ENCODE measurements at places on chromosomes 7 and 10.

- DNase-seq: no peak
These were observed 40.5 kb downstream of the PRSS2 start for GRCh38 chr7:142811154-142811737.

DNA sequence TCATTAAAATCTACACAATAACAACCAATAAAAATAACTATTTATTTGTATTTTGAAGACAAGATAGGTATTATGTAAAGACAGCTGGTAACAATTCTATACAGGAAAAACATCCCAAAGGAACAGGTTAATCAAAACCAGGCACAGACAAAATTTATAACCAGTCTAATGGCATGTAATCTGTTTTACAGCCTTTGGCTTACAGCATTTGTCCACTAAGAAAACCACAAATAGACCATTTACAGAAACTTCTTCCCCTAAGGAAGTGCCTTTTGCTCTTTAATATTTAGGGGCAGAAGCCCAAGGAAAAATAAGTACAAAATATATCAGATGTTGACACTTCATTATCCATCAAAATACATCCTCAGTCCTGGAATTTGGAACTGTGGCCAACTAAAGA, 65.0 kb downstream of the SVIL start:
- no peak for DNase-seq

- DNase-seq: no peak
These were observed 250.9 kb downstream of the TWIST1 start for GRCh38 chr7:18866359-18867036.

- DNase-seq: no peak
These were observed 85.2 kb downstream of the RTKN2 start for GRCh38 chr10:62183442-62183841.

DNA sequence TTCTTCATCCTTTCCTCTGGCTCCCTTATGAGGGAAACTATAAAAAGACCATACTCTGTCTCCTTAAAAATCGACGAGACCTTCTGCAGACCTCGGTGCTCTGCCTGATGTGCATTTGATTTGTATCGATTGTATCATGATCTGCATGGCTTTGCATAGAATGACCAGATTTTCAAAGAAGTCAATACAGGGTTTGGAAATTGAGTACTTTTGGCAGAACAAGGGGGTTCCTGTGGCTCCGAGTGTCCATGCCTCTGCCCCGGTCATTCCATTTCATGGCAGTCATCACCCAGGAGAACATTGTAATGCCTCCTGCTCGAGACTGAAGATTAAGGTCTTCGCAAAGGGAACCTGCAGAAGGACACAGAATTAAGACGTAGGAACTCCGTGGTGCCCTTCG, 685 bp downstream of the CASP2 start:
- DNase-seq: no peak

GRCh38 chr10:120818301-120818700, 32.9 kb upstream of the WDR11 start:
- DNase-seq: no peak

DNA sequence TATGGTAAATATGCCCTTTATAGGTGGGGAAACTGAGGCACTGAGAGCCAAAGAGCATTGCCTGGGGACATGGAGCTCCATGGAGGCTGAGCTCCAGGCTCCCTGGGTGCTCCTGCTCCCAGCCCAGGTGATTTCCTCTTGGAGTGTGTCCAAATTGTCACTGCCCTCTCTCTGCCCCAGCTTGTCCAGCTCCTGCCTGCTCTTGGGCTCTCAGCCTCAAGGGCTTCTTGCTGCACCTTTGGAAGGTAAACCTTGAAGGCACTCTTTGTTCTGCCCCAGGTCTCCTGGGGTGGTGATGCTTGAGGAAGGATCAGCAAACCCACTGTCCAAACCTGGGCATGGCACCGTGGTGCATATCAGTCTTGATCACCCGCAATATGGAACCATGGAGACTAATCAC, 166.1 kb downstream of the RPS24 start:
- DNase-seq: no peak

GRCh38 chr10:133159950-133160825, at the start of gene KNDC1:
Gene KNDC1 (plus strand): TSS chr10:133160219. CDS start chr10:133160468, 249 bp downstream.
- DNase-seq: no peak

GRCh38 chr10:94439275-94439861, 37.0 kb downstream of the TBC1D12 start:
- DNase-seq: no peak

DNA sequence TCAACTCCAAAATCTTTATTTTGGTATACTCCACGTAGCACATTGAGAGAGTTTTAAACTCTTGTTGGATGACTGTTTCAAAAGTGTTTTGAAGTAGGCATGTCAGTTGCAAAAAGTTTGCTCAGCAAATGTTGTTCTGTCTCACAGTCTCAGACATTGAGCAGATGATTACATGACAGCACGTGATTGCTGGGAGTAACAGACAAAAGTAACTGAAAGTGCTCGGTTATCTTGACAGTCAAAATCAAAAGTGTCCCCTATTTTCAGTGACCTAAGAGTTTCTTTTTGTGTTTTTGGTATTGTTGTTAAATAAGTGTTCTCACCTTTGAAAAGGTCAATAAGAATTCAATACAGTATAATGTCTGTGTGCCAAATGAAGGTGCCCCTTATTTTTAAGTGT, 84.3 kb downstream of the CFTR start:
- DNase-seq: no peak

GRCh38 chr10:44466236-44466635, 81.3 kb upstream of the CXCL12 start:
- no peak for DNase-seq

DNA sequence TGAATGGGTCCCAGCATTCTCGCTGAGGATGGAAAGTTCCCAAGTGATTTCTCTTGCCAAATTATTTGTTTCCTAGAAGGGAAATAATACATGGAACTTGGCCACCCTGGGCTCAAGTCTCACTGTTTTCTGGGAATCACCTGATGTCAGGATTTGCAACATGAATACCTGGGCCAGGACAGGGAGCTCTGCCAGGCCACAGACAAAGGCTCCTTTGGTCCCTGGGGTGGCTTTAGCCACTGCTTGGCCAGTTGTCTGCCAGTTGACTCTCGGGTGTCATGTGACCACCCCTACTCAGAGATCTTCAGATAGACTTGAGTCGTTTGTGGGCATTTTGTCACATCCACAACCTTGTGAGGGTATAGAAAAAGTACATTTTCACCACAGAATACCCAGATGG, 258.0 kb upstream of the HABP2 start:
- no peak for DNase-seq

DNA sequence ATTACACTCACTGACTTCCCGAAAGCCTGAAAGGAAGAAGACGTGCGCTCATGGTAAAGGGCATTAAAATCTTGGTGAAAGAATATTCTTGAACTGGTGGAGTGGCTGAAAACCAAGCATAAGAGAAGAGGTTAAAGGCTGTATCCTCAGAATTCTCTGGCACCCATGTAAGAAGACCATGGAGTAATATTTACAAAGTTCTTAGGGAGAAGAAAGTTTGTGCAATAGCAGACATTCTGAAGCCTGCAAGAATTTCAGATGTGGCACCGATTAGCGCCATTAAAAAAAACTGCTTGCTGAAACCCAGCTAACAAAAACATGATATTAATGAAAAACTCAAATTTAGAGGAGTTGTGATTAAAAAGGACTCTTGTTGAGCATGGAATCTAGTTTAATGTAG, 44.1 kb downstream of the C1GALT1 start:
- DNase-seq: no peak

DNA sequence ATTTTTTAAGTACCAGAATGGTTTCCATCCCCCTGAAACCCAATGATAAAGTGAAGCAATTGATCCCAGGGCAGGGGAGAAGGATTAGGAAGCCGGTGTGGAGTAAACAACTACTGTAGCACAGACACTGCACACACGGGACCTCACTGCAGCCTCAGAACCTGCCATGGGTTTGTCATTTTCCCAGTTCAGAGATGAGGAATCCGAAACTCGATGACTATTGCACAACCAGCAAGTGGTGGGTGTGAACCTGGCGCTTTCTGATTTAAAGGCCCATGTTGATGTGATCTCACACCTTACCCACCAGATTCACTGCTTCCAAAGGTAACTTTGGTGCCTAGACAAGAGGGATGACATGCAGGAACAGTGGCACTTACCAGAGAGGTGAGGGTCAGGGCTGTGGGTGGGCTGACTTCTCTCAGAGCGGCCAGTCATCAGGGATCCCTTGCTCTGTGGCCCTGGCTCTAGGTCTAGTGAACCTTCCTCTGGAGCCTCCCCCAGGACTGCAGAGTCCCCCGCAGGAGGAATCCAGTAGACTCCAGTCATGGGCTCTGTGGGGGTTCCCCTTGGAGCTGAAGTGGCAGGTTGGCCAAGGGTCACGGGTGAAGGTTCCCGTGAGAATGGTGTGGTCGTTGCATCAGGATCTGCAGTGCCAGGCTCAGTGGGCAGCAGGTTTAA, 62.8 kb downstream of the PKD1L1 start:
- DNase-seq: no peak

DNA sequence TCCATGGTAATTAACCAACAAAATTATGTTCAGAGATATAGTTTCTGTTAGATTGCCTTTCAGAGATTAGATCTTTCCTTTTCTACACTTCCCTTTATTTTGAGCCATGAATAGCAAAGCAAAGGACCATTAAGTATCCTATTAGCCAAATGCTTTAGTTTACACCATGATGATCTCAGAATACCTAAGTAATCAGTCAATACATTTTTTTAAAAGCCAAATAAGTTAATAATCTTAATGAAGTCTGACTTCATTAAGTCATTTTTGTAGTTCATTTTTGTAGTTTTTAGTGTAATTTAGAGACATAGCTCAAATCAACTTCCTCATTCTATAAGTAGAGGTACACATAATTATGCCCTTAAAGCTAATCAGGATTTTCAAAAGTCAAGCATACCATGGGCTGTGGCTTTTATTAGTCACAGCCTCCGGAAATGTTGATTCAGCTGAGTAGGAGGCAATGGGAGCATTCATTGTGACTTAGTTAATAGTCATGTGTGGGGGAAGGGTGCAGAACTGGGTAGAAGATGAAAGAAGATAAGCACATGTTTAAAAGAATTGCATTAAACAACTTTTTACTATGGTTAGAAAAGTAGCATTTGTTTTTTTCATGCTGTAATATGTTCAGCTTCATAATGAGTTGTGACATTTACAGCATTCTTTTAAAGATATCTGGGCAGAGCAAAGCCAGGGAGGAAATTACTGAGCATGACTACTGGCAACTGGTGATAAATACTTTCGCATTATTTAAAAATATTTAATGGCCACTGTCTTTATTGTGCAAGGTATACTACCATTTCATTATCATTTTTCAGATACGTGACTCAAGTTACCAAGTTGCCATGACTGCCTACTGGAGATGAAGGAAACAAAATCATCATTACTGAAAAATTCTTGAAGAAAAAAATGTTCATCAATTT, 57.3 kb upstream of the CCDC71L start:
- peak; percentile 41 for DNase-seq

DNA sequence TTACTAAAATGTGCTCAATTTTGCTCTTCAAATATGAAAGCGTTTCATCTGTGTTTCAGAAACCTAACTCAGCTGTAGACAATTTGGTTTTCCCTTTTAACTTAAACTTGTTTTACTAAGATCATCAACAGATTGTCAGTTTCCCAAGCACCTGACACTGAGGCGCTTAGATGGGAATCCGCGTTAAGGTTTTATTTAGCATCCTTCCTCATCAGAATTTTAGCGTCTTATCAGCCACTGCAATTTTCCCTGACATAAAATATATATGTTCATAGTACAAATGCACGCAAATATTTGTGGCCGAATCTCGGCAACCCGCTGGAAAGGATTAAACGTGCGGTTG, 1.2 kb downstream of the SGCE start:
- DNase-seq: no peak

GRCh38 chr10:89078724-89079672, 88.4 kb downstream of the FAS start:
- DNase-seq: no peak

- DNase-seq: no peak
These were observed 143.0 kb upstream of the HPS1 start for GRCh38 chr10:98589691-98590090.

- no peak for DNase-seq
These were observed 144.2 kb downstream of the MDFIC start for GRCh38 chr7:115066050-115066449.

DNA sequence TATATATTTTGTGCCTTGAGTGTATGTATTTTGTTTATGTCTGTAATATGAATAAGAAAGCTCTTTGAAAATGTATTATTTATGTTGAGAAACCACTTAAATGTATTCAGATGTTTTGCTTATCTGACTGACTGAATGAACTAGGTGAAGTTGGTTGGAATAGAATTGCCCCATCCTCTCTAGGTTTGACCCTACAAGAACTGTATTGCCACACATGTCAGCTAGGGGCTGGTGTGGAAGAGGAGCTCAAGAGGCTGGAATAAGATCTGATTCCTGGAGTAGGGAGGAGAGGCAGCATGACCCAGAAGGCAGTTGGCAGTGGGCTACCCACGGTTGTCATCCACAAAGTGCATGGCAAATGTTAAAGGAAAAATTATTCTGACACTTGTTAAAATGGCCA, 9.1 kb downstream of the SSMEM1 start:
- DNase-seq: no peak

GRCh38 chr7:139753081-139753692, 24.6 kb downstream of the HIPK2 start:
- DNase-seq: no peak

DNA sequence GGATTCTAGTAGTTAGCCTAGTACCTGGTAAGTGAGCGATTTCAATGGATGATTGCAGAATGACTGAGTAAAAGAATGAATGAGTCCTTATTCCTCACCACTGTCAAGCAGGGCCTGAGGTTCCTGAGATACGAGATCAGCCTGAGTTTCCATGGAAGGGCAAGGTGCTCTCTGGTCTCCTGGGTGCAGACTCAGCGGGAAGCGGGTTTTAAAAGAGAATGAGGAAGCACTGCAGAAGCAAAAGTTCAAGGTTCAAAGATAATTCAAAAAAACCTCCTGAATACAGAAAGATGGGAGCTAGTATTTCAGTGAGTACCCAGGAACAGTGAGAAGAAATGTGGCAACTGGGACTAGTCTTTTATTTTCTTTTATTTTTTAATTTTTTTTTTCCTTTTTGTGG, 4.3 kb downstream of the ZNF3 start:
- DNase-seq: no peak

- no peak for DNase-seq
These were observed 79.3 kb upstream of the PDZD8 start for GRCh38 chr10:117454502-117454901.

DNA sequence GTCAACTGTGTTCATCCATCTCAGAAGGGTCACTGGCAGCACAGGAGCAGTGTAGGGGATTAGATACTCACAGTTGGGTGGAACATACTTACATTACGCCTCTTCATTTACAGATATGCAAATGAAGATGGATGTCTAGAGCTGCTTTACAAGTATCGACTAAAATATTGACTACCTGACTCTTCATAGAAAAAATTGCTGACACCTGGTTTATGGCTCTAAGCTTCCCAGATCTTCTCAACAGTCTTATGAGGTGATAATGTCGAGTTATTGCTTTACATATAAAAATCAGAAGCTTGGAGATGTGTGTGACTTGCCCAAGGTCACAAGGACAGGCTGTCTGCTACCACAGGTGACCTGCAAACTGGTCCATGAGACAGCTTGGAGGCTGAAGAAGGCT, 677.2 kb downstream of the TYW1 start:
- DNase-seq: no peak

GRCh38 chr10:85946713-85947326, 419.8 kb downstream of the GRID1 start:
- no peak for DNase-seq

- DNase-seq: no peak
These were observed 102.2 kb downstream of the RBM20 start for GRCh38 chr10:110746254-110746826.

Data from activated CD8-positive, alpha-beta memory T cell treated with anti-CD3 and anti-CD28 coated beads for 48 hours (primary cell).